ENCODE measurements at places on chromosomes 5 and 9.
A peak's percentile ranks its signal among the peaks of the same experiment; 100 is the strongest.

- peak; percentile 87 for DNase-seq
Observed at GRCh38 chr5:119398727-119399466, 43.1 kb downstream of the TNFAIP8 start.

- no peak for DNase-seq
Observed at GRCh38 chr5:93586736-93587596, 3.9 kb downstream of the NR2F1 start.

GRCh38 chr5:126490167-126490940, 67.1 kb downstream of the GRAMD2B start:
- peak; percentile 12 for DNase-seq

GRCh38 chr5:74035521-74035937, 409.5 kb downstream of the ARHGEF28 start:
- peak; percentile 83 for DNase-seq

- DNase-seq = no peak
Observed at GRCh38 chr5:55920784-55921183, 69.6 kb downstream of the IL31RA start.

- no peak for DNase-seq
Observed at GRCh38 chr9:120396931-120397330, 183.0 kb downstream of the CDK5RAP2 start.

- DNase-seq = no peak
Observed at GRCh38 chr9:71145179-71145578, 23.8 kb upstream of the TRPM3 start.

GRCh38 chr5:107864793-107865192, 194.1 kb upstream of the EFNA5 start:
- no peak for DNase-seq

DNA sequence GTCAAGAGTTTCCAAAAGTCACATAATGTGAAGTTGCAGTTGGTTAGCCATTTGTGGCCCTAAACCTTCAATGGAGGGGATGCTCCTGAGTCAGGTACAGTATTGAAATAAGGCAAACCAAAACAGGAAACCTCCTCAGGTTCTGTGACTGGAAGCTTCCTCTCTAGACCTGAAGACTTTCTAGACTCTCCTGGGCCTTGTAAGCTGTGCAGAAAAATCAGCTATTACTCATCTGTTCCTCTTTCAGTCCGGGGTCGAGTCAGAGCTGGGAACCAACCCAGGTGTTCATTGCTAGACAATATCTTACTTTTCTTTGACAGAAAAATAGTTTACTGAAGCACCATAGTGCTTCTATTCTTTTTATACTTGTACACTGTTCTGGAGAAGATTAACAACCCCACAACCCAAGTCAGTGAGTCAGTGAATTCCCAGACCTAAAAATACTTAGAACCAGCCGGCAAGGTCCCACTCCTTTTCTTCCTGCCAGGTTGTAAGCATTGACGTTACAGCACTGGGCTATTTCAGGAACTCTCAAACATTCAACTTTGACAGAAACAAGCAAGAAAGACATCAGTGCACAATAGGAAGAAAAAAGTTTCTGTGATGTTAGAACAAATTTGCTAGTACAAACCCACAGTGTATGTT, 47.3 kb downstream of the FSTL4 start:
- no peak for DNase-seq

DNA sequence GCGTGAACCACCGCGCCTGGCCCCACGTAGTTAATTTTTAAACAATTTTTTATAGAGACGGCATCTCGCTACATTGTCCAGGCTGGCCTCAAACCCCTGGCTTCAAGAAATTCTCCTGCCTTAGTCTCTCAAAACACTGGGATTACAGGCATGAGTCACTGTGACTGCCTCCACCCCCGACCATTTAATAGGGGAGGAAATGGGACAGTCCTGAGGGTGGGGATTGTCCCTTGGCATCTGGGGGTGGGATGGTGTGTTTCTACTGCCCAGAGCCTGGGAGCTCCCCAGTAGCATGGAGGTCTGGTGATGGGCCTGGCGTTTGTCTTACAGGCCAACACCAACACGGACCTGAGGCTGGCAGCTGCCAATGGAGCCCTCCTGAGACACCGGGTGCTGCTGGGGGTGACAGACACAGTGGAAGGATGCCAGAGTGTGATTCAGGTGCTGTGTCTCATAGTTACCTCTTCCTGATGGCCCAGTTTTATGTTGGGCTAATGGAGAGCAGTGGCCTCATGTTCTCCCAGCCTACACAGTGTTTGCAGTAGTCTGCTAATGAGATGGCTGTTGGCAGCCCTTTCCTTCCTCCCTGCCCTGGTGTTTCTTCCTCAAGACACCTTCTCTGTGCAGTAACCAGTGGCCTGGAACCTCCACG, 22.5 kb downstream of the TMEM268 start:
- DNase-seq = no peak

DNA sequence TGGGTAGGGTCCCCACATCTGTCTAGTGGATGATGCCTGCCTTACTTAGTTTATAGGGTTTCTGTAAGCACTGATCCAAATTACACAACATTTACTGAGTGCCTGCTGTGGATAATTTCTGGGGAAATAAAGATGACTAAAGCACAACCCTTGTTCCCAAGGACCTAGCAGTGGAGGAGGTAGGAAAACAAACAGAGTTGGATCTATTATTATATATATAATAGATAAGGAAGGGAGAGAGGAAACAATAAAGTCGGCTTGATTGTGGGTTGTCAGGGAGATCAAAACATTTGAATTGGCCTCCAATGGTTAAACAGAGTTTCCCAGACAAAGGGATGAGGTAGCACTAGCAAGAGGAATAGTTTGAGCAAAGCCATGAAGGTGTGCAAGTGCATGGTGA, 14.0 kb downstream of the IL33 start:
- DNase-seq = no peak

- DNase-seq = no peak
Observed at GRCh38 chr9:89533411-89534095, 35.6 kb upstream of the SEMA4D start.

DNA sequence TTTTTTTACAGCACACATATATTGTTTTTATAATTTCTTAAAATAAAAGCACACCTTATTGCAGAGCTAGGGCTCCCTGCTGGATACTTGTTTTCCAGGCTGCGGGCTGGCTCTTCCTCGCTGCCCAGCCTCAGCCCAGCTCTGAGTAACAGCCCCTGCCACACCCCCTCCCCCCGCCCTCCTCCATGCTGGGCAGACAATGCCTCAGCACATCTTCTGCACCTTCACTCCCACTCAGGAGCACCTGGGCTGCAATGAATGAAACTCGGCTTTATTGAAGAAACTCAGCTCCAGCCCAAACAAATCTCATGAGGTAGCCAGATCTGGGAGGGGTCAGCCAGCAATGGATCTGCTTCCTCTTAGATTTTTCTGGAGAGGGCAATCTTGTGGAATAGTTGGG, 9.5 kb downstream of the IL9 start:
- DNase-seq = no peak

DNA sequence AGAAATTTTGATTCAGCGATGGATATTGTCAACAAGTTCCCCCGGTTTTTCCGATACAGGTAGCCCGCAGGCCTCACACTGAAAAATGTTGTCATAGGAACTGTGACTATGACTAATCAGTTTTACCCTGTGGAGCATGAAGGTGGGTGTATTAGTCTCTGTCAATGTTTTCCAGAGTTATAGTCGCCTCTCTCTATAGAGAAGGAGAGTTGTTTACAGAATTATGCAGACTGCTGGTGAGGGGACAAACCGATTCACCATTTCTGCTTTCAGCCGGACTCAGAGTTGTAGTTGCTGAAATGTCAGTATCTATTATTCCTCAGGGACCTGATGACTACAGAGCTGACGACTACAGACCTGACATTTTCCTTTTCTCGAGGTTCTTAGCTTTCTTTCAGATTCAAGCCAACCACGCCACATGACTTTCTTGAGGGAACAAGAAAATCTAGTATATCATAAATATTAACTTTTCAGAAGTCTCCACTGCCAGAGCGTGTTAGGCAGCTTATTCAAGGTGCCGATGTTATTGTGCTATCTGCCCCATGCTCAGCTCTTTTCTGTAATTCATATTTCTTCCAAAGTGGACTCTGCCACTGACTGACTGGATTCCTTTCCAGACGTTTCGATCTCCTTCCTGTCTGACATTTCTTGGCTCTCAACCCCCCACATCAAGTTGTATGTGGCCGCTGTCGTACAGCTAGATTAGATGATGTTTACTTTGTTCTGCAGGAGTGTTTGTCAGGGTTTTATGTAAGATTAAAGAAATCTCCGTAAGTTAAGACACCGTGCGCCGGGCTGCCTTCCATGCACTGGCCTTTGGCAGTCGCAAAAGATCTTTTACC, 178.1 kb downstream of the FGF1 start:
- no peak for DNase-seq

GRCh38 chr9:88322906-88323566, 65.2 kb upstream of the SPIN1 start:
- DNase-seq = peak; percentile 90

DNA sequence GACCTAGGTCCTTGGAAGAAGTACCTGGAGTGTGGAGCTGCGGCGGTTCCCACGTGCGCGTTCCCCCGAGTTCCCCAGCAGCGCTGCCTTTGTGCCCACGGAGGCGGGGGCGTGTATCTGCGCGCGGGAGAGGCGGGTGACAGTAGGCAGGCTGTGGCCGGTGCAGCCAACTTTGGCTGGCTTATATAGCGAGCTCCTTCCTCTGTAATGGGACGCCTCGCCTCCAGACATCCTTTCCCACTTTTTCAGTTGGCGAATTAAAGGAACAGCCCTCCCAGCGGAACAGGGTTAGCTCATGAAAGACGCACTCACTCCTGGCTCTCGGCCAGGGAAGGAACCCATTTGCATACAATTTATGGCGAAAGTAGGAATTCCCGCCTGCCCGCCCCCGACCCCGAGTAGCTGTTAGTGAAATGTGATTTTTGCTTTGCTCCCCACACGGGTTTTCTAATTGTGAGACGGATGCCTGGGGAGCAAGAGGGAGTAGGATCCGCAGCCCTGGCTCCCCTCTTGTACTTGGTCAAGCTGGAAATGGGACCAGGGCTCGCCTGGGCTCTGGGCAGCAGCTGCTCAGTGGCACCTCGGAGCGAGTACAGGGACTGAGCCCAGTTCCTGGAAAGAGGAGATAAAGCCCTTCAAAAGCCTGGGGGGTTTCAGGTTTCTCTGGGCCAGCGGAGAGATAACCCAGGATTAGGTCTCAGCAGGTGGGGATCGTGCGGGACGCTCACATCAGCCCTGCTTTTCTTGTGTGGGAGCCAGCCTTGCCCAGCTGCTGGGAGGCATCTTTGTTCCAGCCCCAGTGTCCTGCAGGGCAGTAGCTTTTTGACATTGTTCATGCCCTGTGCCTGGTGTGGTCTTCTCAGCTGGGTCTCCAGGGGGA, at the start of gene TNC:
Gene TNC (minus strand): TSS at position 159 of the 880 bp plus-strand sequence. CDS start 27,139 bp downstream, outside the sequence.
- DNase-seq = peak; percentile 96

- DNase-seq = no peak
Observed at GRCh38 chr9:118023644-118024043, 319.4 kb downstream of the TLR4 start.

DNA sequence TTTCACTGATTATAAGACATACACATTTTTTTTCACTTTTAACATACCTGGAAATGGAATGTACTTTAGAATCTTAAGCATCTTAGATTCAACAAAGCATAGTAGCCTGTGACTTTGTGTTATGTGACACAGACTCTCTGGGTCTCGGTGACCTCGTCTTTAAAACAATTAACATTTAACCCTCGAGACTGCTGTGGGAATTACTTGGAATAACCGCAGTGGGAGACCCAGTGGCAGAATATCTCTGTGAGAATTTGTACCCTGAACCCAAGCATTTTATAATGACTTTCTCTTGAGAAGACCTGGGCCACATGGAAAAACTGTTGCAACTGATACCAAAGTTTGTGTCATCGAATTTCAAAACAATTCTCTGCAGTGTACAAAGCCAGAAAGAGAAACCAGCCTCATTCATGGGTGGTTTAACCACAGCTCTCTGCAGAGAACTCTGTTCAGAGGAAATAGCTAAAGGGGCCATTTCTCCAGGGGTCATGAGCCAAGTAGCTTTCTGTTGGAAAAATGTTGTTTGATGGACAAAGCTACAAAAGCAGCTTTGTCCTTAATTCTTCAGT, 10.0 kb upstream of the RETREG1 start:
- peak; percentile 24 for DNase-seq

GRCh38 chr9:85666086-85666485, 75.7 kb downstream of the AGTPBP1 start:
- DNase-seq = no peak

DNA sequence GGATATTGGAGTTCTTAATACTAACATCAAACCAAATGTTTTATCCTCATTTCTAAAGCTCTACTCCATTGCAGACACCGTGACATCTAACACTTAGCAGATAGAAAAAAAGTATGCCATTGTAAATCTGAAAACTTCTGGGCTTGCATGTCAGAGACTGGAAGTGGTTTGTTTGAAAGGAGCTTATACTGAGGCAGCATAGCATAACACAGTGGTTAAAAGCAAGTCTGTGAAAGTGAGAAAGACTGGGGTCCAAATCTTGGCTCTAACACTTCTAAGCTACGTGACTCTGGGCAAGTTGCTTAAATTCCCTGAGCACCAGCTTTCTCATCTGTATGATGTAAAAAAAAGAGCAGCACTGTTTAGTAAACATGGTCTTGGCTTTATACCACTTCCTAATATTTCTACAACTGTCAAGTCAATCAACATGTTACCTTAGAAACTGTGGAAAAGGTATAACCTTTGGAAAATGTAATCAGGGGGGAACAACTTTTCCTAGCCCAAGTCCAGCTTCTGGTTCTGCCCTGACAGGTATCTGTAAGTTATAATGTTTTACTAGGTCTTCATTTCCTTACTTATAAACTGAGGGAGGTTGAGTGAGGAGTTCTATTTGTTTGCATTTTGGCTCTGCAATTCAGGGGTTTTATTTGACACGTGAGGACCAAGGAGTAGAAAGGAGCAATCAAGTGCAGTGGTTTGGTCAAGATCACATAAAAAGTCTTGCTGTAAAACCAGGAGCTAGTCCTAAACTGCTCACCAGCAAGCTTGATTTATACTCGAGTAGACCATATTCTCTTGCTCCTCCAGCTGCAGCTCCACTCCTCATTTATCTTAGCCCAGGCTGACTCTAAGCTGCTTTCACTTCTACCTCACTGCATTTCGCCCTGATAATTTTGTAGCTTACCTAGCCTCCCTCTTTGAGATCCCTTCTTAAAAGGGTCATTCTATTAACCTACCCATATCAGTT, 541.0 kb downstream of the RAB3C start:
- DNase-seq = no peak

DNA sequence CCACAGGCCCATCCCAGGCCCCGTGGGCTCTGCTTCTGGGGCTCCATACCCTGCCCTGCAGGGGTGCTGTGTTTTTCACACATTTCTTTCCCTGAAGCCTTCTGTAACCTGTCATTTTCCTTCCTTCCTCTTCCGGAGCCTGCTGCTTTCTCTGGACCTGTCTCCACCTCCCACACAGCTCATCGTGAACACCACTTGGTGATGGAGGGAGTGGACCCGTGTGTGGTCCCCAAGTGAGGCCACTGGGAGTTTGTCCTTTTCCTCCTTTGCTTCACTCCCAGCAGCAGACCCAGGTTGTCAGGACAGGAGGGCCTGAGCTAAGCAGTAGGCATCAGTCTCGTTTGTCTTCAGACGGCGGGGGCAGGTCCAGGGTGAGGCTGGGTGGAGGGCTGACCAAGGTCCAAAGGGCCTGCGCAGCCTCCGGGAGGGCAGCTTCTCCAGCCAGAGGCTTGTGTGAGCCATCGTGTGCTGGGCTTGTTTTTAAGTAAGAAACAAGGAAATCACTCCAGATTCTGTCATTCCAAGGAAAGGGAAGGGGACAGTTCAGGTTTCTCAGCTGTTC, 5.8 kb upstream of the POMT1 start:
- no peak for DNase-seq

Measured in myocyte (in vitro differentiated cells).